ENCODE measurements at places on chromosomes 16 and 17.

GRCh38 chr17:27236717-27237315 lies 57.1 kb upstream of the WSB1 start:
- DNase-seq: peak; percentile 73

GRCh38 chr17:1651559-1651844 lies 1.8 kb upstream of the RILP start:
- no peak for DNase-seq

- DNase-seq: no peak
Measured at GRCh38 chr17:64063766-64064224, 43.4 kb upstream of the ICAM2 start.

GRCh38 chr16:1308036-1308976 lies 1.1 kb upstream of the UBE2I start:
- no peak for DNase-seq

DNA sequence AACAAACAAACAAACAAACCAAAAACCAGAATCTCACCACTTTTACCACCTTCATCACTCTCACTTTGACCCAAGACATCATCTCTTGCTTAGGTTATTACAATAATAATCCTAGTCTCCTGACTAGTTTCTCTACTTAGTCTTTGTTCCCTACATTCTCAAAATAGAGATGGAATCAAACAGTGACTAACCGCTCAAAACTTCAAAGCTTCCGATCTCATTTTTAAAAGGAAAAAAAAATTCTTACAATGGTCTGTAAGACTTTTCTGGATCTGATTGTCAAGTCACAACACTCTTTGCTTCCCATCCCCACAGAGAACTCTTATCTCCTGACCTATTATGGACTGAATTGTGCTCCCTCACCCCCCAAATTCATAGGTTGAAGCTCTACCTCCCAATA lies 60.9 kb downstream of the SPAG9 start:
- DNase-seq: no peak

DNA sequence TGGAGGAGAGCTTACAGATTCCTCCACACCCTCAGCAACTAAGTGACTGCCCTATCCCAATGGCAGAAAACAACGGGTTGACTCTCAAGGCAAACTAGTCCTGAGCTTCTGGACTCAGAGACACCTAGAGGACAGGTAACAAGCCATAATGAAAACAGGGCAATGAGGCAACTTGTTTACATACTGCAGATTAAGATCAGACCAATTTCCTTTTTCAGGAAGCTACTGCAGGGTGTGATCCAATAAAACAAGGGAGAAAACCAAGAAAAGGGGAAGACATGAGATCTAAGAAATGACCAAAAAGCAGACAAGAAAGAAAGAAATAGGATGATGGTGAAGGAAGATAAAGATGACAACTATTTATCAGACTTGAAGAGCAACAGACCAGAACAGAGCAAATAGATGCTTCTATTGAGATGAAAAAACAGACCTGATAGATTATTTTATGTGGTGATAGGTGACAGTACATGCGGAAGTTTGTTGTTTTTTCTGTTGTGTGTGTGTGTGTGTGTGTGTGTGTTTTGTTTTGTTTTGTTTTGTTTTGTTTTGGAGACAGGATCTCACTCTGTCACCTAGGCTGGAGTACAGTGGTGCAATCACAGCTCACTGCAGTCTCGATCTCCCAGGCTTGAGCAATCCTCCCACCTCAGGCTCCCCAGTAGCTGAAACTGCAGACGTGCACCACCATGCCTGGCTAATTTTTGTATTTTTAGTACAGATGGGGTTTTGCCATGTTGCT lies 120.7 kb downstream of the GAS7 start:
- no peak for DNase-seq

DNA sequence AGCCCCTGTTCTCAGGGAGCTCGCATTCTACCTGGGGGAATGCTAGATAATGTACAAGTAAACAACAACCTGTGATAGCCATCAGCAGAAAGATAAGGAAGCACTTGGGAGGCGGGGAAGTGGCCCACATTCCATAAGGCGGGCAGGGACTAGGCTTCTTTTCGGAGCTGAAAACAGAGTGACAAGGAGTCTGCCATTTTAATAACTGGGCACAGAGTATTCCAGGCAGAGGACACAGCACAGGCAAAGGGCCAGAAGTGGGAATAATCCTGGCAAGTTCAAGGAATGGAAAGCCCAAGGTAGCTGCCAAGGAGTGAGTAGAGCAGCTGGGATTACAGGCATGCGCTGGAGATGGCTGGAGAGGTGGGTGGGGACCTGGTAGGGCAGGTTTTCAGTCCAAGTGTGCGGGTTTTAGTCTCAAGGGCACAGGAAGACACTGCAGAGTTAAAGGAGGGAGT lies 24.3 kb downstream of the USP43 start:
- no peak for DNase-seq

DNA sequence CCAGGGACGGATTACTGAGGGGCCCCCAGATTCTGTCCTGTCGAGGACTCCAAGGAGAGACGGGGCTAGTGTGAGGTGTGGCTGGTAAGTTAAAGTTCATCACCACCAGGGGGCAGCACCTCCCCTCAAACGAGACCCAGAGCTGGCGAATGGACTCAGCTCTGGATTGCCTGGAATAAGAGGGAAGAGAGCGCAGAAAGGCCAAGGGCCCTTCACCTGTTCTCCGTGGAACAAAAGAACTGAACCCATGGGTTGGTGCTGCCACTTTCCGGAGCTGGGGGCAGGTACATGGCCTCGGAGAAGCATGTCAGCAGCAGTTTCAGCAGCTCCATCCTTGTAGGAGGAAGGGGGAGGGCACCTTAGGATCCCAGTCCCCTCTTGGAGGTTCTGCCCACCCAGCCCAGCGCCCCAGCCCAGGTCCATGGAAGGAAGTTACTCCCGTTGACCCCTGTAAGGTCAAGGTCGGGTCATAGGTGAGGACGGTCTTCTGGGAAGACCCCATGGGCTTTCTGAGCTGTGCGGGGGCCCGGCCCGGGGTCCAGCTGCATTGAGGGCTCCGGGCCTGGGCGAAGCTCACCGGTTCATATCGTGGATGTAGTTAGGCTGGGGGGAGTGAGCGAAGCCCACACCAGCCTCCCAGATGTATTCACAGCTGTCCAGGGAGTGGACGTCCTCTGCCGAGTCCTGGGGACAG lies 10.8 kb downstream of the HID1 start:
- peak; percentile 59 for DNase-seq

GRCh38 chr16:23317266-23317661 lies 15.2 kb downstream of the SCNN1B start:
- DNase-seq: no peak

DNA sequence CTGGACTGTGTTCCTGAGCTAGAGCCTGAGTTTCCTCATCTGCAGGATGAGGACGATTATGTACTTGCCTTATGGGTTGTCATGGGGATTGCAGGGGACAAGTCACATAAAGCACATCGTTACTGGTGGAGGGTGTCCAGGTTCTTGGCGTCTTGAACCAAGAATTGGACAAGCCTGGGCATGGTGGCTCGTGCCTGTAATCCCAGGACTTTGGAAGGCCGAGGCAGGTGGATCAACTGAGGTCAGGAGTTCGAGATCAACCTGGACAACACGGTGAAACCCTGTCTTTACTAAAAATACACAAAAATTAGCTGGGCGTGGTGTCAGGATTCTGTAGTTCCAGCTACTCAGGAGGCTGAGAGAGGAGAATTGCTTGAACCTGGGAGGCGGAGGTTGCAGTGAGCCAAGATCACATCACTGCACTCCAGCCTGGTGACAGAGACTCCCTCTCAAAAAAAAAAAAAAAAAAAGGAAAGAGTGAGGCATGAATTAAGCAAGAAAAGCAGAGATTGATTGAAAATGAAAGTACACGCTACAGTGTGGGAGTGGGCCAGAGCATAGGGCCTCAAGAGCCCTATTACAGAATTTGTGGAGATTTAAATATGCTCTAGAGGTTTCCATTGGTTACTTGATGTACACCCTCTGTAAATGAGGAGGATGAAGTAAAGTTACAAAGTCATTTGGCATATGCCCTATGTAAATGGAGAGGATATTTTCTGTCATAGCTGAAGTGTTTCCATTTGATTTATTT lies 30.7 kb downstream of the ADGRG5 start:
- DNase-seq: no peak

- no peak for DNase-seq
Measured at GRCh38 chr17:18300725-18301480, 13.9 kb downstream of the TOP3A start.

DNA sequence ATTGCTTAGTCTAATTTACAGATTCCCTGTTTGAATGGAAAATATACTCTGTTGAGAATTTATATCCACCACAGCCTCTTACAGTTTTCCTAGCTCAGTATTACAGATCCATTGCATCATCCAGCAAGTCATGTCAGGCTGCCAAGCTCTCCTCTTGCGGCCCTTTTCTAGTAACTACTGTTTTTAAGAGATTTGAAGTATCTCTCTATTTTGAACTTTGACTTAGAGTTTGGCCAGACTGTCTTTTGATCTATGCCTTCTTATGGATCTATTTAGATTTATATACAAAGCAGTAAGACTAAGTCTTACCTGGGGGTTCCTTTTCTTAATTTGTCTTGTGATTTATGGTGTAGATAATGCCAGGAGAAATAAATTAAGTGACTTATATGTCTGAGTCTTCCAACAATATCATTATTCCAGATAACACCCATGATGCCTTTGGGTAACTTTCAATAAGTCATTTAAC lies 53.1 kb upstream of the ABCC11 start:
- DNase-seq: no peak

DNA sequence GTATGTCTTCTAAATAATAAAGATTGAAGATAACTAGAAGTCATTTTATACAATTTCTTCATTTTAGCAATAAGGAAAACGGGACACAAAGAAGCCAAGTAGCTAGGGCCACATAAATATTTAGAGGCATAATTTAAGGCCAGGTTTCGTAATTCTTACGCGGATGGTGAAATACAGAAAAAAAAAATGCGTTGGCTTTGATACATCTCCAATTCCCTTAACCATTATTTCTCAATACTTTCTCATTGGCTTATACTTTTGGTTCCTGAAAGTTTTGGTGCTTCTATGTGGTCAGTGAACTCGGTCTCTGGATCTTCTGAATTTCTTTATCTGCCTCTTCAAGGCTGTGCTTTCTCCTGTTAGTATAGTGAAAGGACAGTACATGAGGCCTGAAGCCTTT lies 888.1 kb downstream of the KCNJ2 start:
- no peak for DNase-seq

Measured in stimulated activated CD8-positive, alpha-beta memory T cell treated with anti-CD3 and anti-CD28 coated beads, Interleukin-4, amount 100 ng/mL, for 4 hours (primary cell).